ENCODE measurements at places on chromosomes 4 and X. TPM values are rescaled to one million over a fixed set of nuclear protein-coding genes. Genes with fewer than 3 reads are reported as not detected.

DNA sequence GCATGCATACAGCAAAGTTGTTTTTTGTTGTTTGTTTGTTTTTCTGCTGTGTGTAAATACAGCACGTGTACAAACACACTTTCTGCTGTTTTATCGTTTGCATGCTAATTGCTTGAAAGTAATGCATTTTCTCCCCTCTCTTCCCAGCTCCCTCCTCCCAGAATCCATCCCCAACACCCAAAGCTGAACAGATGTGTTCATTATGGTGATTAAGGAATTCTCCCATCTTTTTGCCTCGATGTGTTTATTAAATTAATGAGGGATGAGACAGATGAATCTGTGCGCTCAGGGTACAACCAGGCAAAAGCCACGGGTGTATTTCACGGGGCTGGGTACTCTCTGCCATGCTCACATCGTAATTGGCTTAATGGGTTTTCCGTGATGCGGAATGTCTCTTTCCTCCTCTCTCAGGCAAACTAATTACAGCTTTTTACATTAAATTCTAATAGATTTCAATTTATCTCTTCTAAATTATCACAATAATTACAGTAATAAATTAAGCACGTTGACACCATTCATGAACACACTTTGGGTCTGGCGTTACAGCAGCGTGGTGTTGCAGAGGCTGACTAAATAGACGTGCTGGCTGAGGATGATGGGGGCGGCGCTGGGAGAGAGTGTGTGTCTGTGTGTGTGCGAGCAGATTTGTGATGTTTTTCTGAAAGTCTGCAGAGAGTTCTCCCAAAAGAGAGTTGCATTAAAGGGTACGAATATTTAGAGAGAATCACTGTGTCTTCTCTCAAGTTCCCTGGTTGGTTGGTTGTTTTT lies 117.7 kb downstream of the CRLF2 start:
- no peak for DNase-seq

Gene DDIT4L
- total RNA-seq, result 1.1 TPM

Gene MAGED4B
- 71.2 TPM for total RNA-seq

DNA sequence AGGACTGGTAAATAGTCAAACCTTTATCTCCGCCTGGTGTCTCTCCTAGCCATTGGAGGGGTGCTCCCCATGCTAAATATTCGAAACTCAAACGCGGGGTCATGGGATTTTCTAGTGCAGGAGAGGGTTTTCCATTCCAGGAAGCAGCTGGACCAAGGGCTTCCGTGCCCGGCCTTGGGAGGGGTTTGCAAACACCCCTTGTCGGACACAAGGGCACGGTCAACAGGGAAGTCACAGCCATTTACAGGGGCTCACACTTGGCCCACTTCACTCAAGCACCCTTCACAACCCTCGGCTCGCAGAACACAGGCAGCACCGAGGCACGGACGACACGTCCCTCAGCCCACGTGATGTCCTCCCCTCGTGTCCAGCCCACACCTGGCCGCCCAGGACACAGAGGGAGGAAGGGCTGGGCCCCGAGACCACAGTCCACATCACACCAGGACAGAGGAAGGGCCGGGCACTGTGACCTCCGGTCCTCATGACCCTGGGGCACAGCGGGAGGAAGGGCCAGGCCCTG lies 10.3 kb upstream of the PLCXD1 start:
- DNase-seq, result no peak

DNA sequence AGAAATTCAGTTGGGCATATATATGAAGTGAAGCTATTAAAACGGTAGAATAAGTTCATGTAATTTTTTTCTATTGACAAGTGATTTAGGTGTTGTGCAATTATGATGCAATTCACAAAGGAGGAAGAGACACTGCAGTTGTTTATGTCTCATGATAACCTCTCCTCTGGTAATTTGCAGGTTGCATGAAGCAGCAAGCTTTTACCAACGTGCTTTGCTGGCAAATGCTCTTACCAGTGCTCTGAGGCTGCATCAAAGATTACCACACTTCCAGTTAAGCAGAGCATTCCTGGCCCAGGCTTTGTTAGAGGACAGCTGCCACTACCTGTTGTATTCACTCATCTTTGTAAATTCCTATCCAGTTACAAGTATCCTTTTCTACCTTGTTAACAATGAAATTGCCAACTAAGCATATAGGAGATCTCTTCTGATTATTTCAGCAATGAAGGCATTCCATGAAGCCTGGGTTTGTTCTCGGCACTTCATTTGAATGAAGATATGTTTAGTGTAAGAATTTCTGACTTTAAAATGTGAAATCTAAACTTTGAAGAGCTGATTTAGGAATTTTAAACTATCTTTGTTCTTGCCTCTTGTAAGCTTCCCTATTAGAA lies 3.9 kb downstream of the TMEM33 start:
- DNase-seq, result no peak

GRCh38 chr4:169611991-169612870 lies at the start of gene NEK1:
Gene NEK1 (minus strand): TSS chr4:169612583. CDS start chr4:169602630, 9,953 bp downstream.
- peak; percentile 93 for DNase-seq

Gene GAGE12J
- total RNA-seq, result not detected

Gene SLC9B1
- total RNA-seq, result 4.3 TPM

Gene GBA3
- total RNA-seq, result 0.82 TPM

GRCh38 chr4:94577136-94577535 lies 125.4 kb downstream of the PDLIM5 start:
- DNase-seq, result peak; percentile 4

Gene SPANXN3
- not detected for total RNA-seq

DNA sequence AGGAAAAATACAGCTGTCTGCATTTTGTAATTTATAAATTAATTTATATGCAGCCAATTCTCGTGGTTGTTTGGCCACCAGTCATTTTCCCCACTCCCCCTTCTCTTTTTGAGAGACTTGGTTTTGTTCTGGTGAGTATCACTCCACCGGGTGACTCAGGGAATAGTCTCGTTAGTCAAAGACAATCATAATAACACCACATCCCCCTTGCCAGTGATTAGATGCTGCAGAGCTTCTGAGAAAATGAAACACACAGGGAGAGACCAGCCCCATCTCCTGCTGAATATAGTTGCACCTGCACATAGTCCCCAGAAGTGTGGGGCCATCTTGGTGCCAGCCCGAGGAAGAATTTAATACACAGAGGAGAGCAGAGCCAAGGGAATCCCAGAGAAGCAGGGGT lies 8.0 kb upstream of the FNIP2 start:
- DNase-seq, result no peak

DNA sequence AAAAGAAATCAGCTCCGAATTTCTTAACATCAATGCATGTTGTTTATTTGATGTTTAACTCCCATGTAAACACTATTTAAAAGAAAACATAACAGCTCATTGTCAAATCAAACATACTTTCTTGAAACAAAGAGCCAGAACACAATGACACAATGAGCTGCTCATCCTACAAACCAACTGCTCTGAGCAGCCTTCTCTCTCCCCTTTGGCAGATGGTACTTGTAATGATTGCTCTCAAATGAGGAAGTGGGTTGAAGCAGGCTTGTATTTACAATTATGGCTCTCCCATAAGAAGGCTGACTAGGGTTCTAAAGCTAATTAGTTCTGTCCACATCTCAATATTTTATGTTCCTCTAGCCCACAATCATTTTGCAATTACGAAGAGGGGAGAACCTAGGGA lies 637.8 kb upstream of the ADGRL3 start:
- DNase-seq, result no peak

GRCh38 chr4:105714071-105714521 lies 5.5 kb downstream of the GSTCD start:
- DNase-seq, result no peak

DNA sequence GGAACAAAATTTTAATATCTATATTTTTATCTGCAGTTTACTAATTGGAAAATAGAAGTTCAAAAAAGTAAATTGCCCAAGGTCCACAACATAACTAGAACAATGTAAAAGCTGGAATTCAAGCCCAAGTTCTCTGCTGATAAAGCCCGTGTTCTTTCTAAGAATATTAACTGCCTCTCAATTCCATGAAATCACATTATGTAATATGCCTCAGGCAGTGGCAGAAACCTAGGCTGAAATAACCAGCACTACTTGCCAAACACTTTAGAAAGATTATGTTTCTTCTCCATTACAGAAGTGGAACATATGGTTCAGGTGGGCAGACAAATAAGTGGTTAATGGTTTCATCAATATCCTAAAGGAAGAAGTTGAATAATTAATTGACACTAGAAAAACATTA lies 56.7 kb upstream of the ADGRL3 start:
- no peak for DNase-seq

GRCh38 chr4:124939908-124940307 lies 227.4 kb upstream of the ANKRD50 start:
- DNase-seq, result no peak

DNA sequence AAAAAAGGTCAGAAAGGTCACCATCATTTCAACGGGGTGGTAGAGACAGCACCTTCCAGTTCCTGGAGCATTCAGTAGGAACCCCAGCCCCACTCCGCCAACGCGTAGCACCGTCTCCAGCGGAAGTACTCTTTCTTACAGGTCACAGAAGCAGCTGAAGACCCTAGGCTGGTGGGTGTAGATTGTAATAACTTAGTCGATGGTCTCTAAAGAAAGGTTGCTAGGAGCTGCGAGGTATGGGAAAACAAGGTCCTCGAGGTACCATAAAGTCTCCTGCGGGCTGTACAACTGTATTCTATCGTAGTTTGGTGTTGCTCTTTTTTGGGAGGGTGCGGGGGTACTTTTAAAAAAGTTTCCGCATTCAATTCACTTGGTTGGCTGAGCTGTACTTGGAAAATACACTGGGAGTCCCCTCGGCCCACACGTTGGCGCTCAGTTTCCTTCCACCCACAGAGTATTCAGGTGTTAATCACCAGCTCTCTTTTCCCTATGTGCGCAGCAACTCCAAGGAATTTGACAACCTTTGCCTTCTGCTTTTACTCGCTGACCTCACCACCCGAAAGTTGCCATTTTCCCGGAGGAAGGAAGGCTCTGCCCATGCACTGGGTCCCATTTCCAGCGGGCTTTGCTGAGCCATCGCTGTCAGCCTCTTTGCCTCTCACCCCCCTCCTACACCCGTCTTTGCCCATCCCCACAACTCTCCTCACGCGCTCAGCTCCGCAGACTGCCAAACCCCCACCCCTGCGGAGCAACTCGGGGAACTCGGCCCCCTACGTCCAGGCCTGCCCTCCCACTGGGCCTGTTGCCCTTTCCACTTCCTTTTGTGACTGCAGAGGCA lies 4.8 kb upstream of the SOX3 start:
- no peak for DNase-seq

GRCh38 chr4:118974758-118975157 lies 86.1 kb downstream of the SYNPO2 start:
- no peak for DNase-seq

GRCh38 chr4:99573735-99574368 lies 772 bp upstream of the MTTP start:
- no peak for DNase-seq
